ENCODE measurements at places on chromosomes 1 and 21.
A peak's percentile ranks its signal among the peaks of the same experiment; 100 is the strongest.

DNA sequence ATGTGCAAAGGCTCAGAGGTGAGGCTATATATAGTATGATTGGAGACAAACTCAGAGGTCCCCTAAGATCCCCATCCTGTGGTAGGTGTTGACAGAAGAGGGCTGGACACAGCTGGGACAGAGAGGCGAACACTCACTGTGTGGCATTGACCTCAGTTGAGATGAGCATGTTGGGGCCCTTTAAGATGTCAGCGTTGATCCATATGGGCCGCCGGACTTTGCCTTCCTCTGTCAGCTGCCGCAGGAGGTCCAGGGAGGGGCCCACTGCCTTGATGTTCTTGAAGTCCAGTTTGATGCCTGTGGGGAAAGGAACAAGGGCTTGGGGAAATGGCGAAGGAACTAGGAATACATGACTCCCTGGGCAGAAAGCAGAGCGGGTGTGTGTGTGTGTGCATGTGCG is 8.8 kb downstream of the FAM151A start:
- no peak for DNase-seq

DNA sequence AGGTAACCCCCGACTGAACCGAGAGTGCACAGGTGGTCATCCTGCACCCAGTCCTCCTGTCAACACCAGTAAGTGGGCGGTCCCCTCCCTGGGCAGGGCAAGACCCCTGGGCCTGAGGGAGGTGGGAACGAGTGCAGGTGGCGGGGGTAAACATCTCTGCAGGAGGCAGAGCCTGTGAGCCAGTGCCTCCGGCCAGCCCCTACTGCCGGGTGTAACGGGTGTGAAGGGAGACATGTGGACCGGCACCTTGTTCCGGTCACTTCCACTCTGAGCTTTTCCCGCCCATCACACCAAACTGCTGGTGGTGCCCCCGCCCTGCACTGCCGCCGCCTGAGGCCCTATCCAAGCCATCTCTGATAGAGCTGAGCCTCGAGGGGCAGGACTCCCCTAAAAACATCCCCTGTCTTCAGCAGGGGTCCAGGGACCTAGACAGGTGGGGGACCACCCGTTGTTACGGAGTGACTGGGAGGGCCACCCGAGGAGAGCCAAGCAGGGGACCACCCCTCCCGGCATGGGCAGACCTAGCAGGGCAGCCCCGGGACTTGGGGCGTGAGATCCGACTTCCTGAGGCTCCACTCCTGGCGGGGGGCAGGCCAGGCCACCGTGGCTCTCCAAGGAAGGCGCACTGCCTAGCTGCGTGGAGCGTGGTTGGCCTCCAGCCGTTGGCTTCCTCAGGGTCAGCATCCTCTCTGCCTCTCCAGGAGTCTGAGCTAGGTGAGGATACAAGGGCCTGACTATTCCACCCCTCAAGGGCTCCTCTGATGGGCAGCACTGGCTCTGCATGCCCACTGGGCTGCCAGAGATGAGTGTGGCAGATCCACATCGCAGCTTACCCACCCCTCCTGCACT is 43.8 kb upstream of the LBR start:
- no peak for DNase-seq

DNA sequence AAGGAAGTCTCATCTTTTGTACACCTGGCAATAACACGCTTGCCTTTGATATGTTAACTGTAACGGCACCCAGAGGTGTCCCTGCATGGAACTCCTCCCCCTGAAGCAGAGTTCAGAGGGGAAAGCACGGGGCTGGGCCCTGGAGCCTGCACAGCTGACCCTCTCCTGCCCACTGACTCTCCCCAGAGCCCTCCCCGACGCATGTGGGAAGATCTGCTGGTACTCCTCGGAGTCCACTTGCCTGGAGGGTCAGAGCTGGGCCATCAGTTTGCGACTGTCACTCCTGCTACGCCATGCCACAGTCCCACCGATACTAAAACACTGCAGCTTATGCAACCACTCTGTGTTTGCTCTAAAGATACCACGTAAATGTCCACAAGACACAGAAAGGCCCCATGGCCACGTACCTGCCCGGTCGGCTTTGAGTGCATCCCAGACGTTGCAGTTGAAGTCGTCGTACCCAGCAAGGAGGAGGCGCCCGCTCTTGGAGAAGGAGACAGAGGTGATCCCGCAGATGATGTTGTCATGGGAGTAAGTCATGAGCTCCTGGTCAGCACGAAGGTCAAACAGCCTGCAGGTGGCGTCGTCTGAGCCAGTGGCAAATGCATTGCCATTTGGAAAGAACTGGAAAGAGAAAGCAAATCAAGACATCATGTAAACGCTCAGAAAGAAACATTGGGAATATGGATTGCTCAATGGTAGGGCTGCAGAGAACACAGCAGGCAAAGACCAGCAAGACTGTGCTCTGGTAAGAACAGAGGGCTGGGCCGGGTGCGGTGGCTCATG is 10.6 kb upstream of the NADK start:
- DNase-seq, result no peak

- DNase-seq, result no peak
Measured at GRCh38 chr1:87089070-87089736, 174.8 kb downstream of the HS2ST1 start.

DNA sequence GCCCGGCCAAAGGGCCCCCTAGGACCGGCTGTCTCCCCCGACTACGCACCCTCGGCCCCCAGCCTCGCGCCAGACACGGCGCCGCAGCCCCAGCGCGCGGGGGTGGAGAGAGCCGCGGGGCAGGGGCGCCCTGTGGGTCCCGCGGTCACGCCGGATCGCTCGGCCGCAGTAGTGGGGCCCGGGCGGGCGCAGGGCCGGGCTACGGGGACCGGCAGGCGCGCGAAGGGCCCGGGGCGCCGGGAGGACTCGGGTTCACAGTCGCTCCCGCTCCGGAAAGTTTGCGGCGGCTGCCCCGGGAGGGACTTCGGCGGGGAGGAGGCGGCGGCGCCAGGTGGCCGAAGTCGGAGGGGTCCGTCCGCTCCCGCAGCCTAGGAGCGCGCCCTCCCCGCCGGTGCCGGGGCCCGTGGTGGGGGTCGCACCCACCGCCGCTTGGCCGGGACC is 7.1 kb upstream of the ZNF669 start:
- DNase-seq, result no peak

GRCh38 chr1:41726899-41727748 is 191.6 kb downstream of the HIVEP3 start:
- no peak for DNase-seq

- DNase-seq, result no peak
Measured at GRCh38 chr1:41720861-41721410, 197.8 kb downstream of the HIVEP3 start.

DNA sequence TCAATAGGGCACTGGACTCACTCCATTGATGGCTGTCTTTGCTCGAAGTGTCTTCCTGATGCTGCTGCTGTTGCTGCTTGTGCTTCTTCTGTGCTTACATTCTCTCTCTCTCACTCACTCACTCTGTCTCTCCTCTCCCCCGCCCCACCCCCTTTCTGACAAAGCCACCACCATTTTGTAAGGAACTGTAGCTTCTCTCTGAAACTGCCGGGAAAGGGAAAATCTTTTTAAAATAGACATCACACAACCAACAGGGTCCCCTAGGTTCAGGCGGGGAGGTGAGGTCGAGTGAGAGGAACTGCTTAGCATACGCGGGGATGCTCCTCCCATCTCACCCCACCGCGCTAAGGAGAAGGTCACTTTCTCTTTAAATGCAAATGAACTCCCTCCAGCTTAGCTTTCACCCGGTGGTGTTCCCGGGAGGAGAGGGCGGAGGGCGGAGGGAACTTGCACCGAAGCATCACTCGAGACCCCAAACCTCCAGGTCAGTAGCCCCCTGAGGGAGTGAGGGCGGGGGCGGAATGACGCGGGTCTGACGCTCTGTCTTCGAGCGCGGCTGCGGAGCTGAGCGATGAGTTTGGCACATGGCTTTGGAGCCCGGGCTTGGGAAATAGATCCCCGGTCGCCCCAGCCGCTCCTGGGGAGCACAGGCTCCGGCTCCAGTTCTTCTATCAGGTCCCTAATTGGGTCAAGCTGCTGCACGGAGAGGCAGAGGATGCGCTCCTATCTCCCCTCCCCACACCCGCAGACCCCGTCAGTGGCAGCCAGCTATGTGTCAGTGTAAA is at the start of gene CCDC28B:
Gene CCDC28B, plus strand, starts transcription at position 370 of the 785 bp plus-strand sequence. CDS start 1,341 bp downstream, outside the sequence.
- peak; percentile 71 for DNase-seq

- DNase-seq, result peak; percentile 23
Measured at GRCh38 chr1:14362331-14362730, 236.2 kb upstream of the KAZN start.

DNA sequence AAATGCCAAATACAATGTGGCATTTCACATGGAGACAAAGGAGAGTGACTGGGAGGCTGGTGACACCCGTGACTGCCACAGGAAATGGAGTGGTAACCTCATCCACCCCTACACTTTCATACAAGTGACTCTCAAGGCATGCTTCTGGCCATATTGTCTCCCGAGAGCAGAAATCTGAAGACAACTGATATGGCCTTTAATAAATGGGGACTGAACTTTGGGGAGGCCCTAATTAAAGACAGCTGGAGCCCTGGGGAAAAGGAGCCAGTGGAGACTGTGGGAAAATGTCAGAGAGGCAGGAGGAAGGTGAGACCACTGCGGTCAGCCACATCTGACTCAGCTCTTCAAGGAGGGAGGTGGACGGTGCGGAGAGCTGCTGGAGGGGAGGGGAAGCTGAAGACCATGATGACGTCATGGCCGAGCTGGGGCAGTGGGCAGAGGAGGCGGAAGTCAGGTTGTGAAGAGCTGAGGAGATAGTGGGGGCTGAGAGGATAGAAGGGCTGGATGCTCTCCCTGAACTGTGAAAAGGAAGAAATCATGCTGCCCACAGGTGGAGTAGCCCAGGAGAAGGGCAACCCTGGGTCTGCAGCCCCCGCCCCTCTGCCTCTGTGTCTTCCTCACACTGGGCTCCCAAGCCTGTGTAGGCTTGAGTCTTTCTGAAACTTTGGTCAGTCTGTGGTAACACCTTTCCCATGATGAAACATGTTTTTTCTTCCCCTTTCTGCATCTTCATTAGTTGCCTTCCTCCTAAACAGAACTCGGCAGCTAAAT is 14.0 kb upstream of the NCF2 start:
- peak; percentile 78 for DNase-seq

DNA sequence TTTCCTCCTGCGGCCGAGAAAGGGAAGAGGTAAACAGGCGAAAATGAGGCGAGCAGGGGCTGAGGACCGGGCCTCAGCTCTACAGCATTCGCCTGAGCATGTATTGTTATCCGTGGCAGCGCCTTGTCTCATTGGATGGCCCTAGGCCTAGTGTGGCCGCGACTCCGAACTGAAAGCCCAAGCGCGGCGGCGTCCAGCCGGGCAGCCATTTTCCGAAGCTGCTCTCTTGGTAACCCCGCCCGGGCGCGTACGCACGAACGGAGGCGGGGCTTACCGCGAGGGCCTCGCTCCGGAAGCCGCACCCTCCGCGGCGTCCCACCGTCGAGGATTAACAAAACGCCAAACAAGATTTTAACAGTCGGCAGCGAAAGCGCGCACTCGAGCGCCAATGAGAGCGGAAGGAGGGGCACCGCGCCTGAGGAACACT is 797 bp upstream of the USP1 start:
- no peak for DNase-seq

- DNase-seq, result no peak
Measured at GRCh38 chr1:234909851-234910250, 218.8 kb downstream of the TOMM20 start.
